ENCODE measurements at places on chromosomes 5 and 9.

DNA sequence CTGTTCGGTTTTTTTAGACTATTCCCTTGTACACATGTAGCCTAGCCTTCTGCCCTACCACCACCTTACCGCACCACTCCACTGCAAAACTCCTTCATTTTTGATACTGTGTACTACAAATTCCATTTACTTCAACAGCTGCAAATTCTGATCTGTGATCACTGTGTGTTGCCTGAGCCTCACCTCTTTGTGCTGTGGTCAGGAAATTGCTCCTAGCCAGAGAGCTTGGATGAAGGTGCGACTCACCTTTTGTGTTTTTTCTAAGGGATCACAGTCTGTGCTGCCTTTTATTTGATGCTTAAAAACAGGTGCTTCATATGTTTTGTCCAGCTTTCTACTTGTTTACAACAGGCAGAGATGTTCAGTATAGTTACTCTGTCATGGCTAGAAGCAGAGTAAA, 31.5 kb downstream of the CSNK1G3 start:
- DNase-seq: no peak

DNA sequence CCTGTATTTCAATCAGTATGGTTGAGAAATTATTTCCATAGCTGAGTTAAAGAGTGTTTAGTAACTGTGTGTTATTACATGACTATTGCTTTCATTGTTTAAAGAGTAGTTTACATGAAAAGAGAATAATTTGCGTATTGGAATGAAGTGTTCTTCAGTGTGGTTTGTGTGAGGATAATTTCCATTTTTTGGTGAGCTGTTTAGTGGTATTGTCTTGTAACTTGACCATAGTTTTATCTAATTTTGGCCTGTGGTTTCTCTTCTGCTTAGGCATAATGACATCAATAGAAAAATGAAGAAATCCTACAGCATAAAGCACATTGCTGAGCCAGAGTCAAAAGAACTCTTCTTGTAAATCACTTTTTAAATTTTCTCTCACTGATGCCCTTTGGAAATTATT, 151.2 kb downstream of the SNCAIP start:
- DNase-seq: no peak

GRCh38 chr5:26889815-26890214, 148.6 kb downstream of the CDH9 start:
- DNase-seq: peak; percentile 83

DNA sequence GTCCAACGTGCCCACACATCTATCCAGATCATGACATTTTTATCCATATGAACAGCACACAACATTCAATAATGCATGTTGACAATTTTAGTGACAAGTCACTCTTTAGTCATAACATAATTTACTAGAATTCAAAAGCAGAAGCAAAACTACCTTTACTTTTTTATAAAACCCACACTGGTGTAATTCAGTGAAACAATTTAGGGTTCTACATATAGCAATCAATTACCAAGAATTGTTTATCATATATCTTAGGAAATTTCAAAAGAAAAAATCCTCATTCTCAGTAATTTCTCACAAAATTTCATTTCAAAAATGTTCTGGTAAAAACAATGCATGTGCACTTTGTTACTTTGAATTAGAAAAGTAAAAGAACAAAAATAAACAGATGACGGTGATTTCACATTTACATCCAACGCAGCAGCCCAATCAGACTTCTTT, 12.6 kb downstream of the AUH start:
- no peak for DNase-seq

GRCh38 chr5:116454417-116454927, 120.2 kb downstream of the SEMA6A start:
- no peak for DNase-seq

- no peak for DNase-seq
These were observed 929.9 kb downstream of the TLE4 start for GRCh38 chr9:80501635-80502034.
